ENCODE measurements at places on chromosomes 7 and 10. TPM values are rescaled to one million over a fixed set of nuclear protein-coding genes. Genes with fewer than 3 reads are reported as not detected.
A peak's percentile ranks its signal among the peaks of the same experiment; 100 is the strongest.

DNA sequence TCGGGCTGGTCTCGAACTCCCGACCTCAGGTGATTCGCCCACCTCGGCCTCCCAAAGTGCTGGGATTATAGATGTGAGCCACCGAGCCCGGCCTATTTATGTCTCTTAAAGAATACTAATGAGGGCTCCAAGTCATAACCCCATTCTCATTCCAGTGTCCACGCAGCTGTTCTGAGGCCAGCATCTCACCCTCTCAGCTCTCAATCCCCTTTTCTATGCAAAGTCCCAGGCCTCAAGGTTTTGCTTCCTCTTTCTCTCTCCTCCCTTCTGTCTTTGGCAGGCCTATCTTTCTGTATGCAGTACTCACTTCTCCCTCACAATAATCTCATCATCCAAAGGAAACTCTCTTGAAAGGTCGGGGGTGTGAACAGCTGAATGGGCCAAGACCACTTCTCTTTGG is 28.0 kb upstream of the VSIR start:
- no peak overlapping the region for H3K27ac ChIP-seq
- H3K36me3 ChIP-seq: no peaks in the 10 kb centered on the region
- H3K4me3 ChIP-seq: no peak overlapping the region
- peaks cover 8% of the 10 kb centered on the region for H3K27me3 ChIP-seq
- no peak for DNase-seq

DNA sequence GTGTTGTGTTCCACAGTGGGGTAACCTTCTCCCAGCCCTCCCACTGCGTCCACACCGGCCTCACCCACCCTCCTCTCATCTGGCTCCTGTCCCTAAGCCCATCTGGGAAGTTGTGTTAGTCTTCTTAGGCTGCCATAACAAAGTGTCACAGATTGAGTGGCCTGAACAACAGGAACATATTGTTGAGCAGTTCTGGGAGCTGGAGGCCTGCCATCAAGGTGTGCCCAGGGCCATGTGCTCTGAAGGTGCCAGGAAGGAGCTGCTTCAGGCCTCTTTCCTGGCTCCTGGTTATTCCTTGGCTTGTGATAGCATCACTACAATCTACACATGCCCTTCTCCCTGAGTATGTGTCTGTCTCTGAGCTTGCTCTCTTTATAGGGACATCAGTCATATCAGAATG is 327.6 kb upstream of the COBL start:
- DNase-seq: no peak
- H3K36me3 ChIP-seq: no peaks in the 10 kb centered on the region
- H3K4me1 ChIP-seq: no peaks in the 10 kb centered on the region
- H3K4me3 ChIP-seq: no peak overlapping the region

- H3K27me3 ChIP-seq: peaks cover 4% of the 10 kb centered on the region
- peak; percentile 30 for DNase-seq
- peak overlapping the region; percentile 42 for H3K4me3 ChIP-seq
Measured at GRCh38 chr10:96299383-96299782, 4.9 kb upstream of the DNTT start.

DNA sequence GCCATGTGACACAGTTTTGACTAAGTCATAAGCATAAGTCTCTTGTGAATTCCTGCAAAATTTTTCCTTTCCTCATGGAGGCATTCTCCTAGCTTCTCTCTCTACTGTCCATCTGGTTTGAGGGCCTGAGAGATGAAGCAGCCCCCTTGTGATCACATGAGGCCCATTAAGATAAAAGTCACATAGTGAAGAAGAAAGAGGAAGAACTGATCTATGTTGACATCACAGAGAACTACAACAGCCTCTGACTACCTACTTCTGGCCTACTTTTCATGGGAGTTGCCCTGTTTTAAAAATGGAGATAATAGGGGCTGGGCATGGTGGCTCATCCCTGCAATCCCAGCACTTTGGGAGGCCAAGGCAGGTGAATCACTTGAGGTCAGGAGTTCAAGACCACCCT is 50.4 kb downstream of the TFEC start:
- no peak for DNase-seq
- H3K4me1 ChIP-seq: no peaks in the 10 kb centered on the region
- no peak overlapping the region for H3K4me3 ChIP-seq
- H3K27ac ChIP-seq: no peak overlapping the region

DNA sequence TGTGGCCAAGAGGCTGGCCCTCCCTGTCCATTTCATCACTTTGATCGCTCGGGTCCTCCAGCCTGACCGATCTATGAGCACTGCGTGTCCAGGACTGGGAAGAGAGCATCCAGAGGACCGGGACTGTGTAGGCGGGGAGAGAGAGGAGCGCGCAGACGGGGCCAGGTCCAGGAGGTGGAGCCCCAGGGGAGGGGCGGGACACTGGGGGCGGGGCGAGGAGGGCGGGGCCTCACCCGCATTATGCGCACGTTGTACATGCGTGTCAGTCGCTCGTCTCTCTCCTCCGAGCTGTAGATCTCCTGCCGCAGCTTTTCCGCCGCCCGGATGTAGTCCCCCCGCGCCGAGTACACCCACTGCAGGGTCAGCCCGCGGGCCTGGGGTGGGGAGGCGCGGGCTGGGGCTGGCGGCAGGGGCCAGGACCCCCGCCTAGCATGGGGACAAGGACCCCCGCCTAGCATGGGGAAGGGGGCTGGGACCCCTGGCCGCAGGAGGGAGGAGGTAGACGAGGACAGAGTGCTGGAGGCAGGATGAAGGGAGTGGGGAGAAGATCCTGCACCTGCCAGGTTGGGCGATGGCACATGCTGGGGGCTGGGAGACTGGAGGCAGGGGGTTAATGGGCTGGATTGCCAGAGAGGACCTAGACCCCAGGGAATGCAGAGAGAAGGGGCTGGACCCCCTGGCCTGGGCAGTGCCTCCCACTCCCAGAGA is 14.3 kb downstream of the MOSPD3 start:
- DNase-seq: peak; percentile 95
- peak overlapping the region; percentile 90 for H3K27ac ChIP-seq
- H3K27me3 ChIP-seq: no peaks in the 10 kb centered on the region
- peaks cover 23% of the 10 kb centered on the region for H3K36me3 ChIP-seq
- peaks cover 68% of the 10 kb centered on the region for H3K4me1 ChIP-seq

DNA sequence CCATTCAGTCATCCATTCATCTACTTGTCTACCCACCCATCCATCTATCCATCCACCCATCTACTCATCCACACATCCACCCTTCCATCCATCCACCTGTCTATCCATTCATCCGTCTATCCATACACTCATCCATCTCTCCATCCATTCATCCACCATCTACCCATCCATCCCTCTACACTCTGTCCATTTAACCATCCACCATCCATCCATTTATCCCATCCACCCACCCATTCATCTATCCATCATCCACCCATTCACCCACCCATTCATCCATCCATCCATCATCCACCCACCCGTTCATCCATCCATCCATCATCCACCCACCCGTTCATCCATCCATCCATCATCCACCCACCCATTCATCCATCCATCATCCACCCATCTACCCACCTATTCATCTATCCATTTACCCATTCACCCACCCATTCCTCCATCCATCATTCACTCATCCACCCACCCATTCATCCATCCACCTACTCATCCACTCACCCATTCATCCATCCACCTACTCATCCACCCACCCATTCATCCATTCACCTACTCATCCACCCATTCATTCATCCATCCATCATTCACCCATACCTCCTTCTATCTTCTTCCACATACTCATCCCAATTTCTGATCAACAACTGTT is 39.3 kb upstream of the ELFN1 start:
- no peak overlapping the region for H3K27ac ChIP-seq
- no peak for DNase-seq
- no peak overlapping the region for H3K4me3 ChIP-seq
- H3K36me3 ChIP-seq: no peaks in the 10 kb centered on the region

GRCh38 chr7:48512892-48513291 is 341.6 kb downstream of the ABCA13 start:
- peaks cover 2% of the 10 kb centered on the region for H3K27me3 ChIP-seq
- H3K36me3 ChIP-seq: no peaks in the 10 kb centered on the region
- DNase-seq: no peak

DNA sequence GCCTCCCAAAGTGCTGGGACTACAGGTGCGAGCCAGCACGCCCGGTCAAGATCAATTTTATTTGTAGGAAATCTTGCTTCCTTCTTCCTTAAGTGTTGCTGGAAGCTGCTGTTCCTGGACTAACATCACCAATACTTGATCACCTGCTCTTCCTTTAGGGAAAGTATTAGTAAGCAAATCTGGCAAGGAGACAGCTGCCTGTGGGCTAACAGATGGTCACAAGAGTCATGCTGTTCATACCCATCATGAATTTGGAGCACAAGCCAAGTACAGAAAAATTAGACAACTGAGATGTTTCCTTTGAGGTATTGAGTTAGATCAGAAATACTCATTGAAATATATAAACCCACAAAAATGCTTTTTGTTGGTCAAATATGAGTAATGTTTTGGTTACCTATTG is 27.9 kb downstream of the BAIAP2L1 start:
- H3K36me3 ChIP-seq: no peaks in the 10 kb centered on the region
- H3K27ac ChIP-seq: no peak overlapping the region
- no peak for DNase-seq
- H3K27me3 ChIP-seq: no peaks in the 10 kb centered on the region
- H3K4me3 ChIP-seq: no peak overlapping the region

Gene MMRN2
- not detected for total RNA-seq

Gene KIAA1549
- 1.5 TPM for total RNA-seq

DNA sequence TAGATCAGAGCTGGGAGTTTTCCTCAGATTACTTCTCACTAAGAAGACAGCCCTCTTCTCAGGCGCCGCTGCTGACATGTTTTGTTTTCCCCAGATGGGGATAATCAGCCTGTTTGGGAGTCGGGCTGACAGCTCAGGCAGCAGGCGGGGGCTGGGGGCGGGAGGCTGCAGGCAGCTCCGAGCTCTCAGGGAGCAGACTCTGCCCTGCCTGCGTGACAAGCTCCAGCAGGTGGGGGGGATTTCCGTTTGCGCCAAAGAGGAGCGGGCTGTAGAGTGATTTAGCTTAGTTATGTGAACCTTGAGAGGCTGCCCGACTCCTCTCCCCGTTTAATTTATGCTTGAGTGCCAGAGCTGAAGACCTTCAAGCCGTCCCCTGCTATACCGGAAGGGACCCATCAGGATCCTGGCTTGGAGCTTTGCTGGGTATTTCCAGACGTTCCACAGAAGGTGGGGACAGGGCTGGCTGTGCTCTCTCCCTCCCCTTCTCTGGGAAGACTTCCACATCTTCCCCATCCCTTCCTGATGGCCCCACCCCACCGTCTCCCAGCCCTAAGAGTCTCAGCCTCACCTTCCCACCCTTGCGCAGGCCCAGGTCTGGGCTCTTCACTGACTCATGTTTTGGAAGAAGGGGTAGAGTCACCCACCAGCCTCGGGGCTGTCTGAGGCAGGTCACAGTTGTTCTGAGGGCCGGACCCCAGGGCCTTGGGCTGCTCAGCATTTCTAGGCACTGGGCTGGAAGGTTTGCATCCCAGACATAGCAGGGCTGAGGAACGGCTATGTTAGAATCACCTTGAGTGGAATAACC is 24.7 kb upstream of the ADCYAP1R1 start:
- H3K27me3 ChIP-seq: peaks cover 3% of the 10 kb centered on the region
- no peak overlapping the region for H3K27ac ChIP-seq
- no peak overlapping the region for H3K4me3 ChIP-seq
- peaks cover 29% of the 10 kb centered on the region for H3K36me3 ChIP-seq

DNA sequence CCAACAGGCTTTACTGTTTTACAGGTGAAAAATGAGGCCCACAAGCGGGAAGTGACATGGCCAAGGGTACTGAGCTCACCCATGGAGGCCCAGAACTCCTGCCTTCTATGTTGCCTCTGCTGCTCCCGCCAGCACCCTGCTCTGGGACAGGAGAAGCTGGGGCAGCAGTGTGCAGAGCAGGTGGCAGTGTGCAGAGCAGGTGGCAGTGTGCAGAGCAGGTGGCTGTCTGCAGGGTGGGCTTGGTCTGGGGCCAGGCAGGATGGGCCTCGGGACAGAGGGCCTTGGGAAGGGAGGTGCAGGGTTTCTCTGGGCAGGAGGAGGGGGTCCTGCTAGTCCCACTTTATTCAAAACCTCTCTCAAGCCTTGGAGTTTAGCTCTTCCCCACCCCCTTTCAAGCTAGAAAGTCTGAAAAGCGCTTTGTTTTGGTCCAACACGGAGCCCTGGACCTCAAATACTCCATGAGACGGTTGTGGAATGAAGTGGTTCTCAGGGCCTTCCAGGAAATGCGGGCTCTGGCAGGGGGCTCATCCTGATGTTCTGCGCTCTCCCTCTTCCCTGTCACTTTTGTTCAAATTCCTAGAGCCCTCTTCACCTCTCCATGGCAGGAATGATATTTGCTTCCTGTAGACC is 26.8 kb downstream of the TSPAN15 start:
- no peaks in the 10 kb centered on the region for H3K4me1 ChIP-seq
- no peaks in the 10 kb centered on the region for H3K36me3 ChIP-seq
- H3K4me3 ChIP-seq: no peak overlapping the region
- H3K27me3 ChIP-seq: peaks cover 8% of the 10 kb centered on the region

Gene CFAP46
- not detected for total RNA-seq

- H3K4me3 ChIP-seq: no peak overlapping the region
- DNase-seq: no peak
- no peaks in the 10 kb centered on the region for H3K27me3 ChIP-seq
- H3K36me3 ChIP-seq: no peaks in the 10 kb centered on the region
Measured at GRCh38 chr10:1963341-1963740, 226.0 kb upstream of the ADARB2 start.

Gene ST8SIA6
- total RNA-seq: not detected

Gene AZGP1
- total RNA-seq: not detected

Gene SYT15
- total RNA-seq: 0.55 TPM

DNA sequence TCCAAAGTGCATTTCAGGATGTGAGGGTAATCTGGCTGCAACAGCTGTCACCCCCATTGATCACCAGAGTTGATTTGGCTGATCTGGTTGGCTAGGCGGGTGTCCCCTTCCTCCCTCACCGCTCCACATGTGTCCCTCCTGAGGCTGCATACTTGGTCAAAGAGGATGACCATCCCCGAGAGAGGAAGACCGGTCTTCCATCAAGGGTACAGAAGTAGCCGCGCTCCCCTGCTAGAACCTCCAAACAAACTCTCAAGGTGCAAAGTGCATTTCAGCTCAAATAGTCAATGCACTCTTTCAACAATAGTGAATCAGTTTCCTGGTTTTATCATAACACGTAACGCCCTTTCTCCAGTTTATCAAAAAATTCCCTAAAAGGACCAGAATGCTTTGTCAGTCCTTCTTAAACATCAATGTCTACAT is 44.6 kb downstream of the CARD11 start:
- peaks cover 82% of the 10 kb centered on the region for H3K36me3 ChIP-seq
- no peaks in the 10 kb centered on the region for H3K27me3 ChIP-seq
- no peak for DNase-seq
- peaks cover 16% of the 10 kb centered on the region for H3K4me1 ChIP-seq
- H3K4me3 ChIP-seq: no peak overlapping the region
- no peak overlapping the region for H3K27ac ChIP-seq

GRCh38 chr10:102777711-102778453 is 34.1 kb downstream of the WBP1L start:
- H3K27me3 ChIP-seq: no peaks in the 10 kb centered on the region
- peaks cover 55% of the 10 kb centered on the region for H3K4me1 ChIP-seq
- DNase-seq: no peak
- H3K27ac ChIP-seq: no peak overlapping the region
- peaks cover 27% of the 10 kb centered on the region for H3K36me3 ChIP-seq
- no peak overlapping the region for H3K4me3 ChIP-seq
